Spinal cord (tissue), 10 donors: ENCODE measurements at places on chromosomes 4 and X. TPM values are rescaled to one million over a fixed set of nuclear protein-coding genes. Genes with fewer than 3 reads are reported as not detected.
A peak's percentile ranks its signal among the peaks of the same experiment; 100 is the strongest.

GRCh38 chr4:67328018-67328278 lies 217.4 kb downstream of the CENPC start:
- DNase-seq = no peak

- DNase-seq = no peak
Observed at GRCh38 chr4:169745291-169745690, 12.5 kb downstream of the HPF1 start.

DNA sequence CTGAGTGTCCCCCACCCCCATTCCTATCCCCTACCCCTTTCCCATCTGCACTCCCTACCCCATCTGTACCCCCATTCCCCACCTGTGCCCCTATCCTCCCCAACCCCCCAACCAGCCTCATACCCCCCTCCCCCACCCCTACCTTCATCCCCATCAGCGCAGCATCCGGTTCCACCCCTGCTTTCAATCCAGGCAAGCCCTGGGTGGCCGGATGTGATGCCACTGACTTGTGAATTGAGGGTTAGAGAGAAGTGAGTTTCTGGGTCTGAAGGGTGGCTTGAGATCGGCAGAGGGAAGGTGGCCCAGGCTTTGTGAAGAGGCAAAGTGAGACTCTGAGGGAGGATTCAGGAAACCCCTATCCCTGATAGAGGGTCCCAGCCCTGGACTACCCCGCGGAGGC lies 7.8 kb downstream of the MAGEA4 start:
- DNase-seq = no peak

- no peak for DNase-seq
Observed at GRCh38 chr4:90299373-90299772, 172.2 kb downstream of the CCSER1 start.

DNA sequence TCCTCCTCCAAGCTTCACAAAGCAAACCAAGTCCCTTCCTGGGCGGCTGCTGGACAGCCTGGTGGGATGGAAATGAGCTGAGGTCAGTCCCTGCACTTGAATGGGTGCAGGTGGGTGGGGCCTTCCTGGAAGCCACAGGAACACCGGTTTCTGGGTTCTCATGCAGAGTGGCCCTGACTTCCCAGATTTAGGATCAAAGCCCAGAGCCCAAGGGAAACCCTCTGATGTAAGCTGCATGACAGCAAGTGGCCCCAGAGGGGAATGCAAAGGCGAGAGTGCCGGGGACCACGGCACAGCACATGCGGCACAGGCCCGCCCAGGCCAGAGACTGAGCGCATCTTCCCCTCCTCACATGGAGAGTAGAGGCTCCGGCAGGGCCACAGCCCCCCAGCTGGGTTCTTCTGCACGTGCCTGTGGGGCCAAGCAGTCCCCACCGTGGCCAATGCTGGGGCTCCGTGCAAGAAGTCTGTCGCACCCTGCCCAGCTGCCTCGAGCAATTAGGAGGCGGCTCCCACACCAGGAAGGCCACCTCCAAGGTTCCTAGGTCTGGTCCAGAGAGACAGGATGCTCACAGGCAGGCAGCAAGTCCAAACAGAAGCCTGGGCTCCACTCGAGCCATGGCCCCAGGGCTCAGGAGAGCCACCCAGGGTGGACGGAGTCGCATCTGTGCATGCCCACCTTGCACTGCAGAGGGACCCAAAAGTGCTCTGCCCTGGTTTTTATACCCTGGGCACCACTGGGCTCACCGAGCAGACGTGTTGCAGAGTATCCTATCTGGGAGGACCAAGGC lies 83.0 kb downstream of the HTRA3 start:
- no peak for DNase-seq

The RHOXF2 gene
- total RNA-seq = not detected

- DNase-seq = peak; percentile 95
Observed at GRCh38 chr4:43132010-43132582, 239.6 kb downstream of the GRXCR1 start.

The STS gene
- 34.3 TPM for total RNA-seq

The MAGEB4 gene
- not detected for total RNA-seq

GRCh38 chrX:141701072-141701471 lies 2.5 kb upstream of the SPANXD start:
- DNase-seq = no peak

The CLIC2 gene
- 10.2 TPM for total RNA-seq

GRCh38 chr4:143360838-143361625 lies 24.4 kb downstream of the GAB1 start:
- DNase-seq = no peak

GRCh38 chr4:159725571-159725970 lies 622.7 kb downstream of the RAPGEF2 start:
- no peak for DNase-seq

- no peak for DNase-seq
Observed at GRCh38 chr4:186392017-186392416, 126.0 kb downstream of the F11 start.

DNA sequence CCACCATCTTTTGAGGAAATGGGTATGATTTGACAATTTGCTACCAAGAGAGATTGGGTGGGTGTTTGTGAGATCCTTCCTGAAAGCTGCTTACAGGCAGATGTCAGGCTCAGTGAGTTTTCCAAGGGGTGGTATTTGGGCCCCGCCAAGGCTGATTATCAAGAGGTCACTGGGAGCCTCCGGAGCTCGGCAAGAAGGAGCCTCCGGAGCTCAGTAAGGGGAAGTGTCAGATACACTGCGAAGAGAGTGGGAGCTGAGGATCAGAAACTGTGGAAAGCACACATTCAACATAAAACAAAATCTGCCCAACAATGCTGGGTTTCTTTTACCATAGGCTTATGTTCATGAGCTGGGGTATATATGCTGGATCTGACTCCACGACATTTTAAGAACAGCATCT lies 714 bp downstream of the RTL3 start:
- no peak for DNase-seq

DNA sequence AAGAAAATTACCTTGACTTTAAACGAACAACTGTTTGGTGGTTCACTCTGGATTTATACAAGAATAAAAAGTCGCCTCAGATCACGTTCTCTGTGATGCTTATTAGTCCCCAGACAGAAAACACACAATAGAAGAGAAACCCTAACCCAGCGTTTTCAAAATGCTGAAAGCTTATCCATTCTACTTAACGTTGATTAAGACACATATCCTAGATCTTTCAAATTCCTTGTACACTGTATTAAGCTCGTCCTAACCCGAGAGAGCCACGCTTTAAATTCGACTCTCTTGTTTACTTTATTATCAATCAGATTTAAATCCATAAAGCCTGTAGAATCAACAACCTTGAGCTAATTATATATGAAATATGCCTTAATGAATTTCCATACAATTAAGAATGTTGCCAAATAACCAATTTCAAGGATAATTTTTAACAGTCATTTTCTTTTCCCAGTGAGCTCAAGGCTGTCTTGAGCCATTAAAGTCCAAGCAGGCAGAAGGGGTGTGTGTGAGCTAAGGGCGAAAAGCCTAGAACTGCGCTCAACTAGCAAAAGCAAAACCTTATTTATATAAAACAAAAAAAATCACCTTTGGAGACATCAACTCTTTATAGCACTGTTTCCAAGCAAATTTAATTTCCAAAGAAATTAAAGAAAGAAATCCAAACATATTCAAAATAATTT lies 981 bp upstream of the PITX2 start:
- no peak for DNase-seq

DNA sequence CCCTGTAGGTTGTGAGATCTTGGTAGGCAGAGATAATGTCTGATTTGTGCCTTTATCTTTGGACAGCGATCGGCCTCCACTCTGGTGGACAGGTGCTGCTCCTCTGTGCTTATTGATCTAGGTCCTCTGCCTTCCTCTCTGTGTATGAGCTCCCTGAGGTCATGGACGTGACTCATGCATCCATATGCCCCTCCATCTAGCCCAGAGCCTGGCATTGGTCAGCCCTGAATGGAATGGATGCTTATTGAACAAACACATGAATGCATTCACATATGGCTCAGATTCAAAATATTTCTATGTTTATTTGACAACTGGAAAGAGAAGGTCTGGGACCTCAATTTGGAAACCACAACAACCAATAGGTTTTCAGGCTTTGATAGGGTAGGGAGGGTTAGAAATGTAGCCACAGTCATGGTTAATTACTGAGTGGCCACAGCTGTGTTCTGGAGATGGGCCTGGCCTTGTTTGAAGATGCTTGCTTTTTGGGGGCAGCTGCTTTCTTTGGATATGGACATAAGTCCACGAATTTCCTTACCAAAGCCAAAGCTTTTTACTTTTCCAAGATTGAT lies 76.2 kb downstream of the SEL1L3 start:
- DNase-seq = no peak

GRCh38 chr4:140099983-140100382 lies 54.0 kb downstream of the MAML3 start:
- DNase-seq = no peak

DNA sequence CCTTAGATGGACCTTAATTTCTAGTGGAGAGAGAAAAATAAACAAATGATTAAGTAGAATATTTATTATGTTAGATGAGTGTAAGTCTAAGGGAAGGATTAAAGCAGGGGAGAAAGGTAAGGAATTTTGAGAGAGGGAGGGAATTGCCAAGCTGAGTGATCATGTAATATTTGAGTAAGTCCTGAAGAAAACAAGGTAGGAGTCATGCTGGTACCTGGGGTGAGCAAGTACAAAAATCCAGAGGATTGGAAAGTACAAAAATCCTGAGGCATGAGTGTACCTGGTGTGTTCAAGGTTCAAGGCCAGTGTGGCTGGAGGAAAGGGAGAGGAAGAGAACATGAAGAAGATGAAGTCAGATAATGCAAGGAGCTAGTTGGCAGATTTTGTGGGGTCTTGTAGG lies 87.2 kb upstream of the MYOZ2 start:
- no peak for DNase-seq

DNA sequence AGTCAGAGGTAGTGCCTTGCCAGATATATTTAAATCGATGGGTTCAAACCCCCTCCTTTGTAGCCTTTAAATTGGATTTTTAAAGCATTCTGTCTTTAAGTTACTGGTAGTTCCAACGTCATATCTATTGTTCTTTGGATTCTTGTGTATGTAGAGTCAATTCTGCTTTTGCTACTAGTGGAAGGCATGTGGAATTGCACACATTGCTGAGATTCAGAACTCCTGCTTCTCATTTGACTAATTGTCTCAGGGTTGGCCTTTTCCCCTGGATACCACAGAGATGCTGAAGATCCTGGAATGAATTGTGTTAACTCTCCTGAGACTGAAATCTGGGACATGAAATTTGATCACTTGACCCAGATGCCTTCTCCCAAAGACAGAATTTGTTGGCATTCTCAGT lies 328.3 kb upstream of the RPS6KA3 start:
- DNase-seq = no peak

GRCh38 chr4:112939901-112940300 lies 109.6 kb upstream of the ANK2 start:
- DNase-seq = no peak

DNA sequence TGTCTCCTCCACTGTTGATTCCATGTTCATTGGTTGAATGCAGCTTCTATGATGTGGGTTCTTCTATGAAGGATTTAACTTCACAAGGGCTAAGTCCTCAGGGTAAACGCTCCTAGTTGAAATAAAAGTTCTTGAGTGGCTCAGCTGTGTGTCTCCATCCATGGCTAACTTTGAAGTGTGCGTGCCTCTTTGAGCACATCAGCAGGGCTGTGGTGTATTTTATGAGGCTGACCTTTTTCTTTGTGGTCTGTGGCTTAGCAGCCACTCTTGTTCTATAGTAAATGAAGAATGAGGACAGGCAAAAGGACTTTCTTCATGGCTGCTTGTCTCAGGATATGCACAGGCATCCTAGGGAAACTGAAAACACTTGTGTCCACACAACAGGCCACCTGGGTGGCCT lies 88.5 kb downstream of the KIT start:
- DNase-seq = no peak

DNA sequence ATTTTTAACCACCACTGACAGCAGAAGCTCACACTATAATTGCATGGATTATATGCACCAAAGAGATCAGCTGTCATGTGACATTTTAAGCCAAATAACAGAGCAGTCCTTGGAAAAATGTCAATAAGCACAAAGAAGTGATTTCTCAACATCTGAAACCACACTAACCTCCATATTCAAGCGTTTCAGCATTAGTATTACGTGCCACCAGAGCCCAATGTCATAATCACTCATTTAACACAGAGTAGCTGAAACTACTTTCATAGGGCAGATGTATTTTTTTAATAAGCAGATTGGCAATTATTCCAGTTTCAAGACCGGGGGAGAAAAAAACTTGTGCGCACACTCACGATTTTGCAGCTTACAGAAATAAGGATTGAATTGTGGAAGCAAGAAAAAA lies 76.6 kb downstream of the SH3KBP1 start:
- no peak for DNase-seq

DNA sequence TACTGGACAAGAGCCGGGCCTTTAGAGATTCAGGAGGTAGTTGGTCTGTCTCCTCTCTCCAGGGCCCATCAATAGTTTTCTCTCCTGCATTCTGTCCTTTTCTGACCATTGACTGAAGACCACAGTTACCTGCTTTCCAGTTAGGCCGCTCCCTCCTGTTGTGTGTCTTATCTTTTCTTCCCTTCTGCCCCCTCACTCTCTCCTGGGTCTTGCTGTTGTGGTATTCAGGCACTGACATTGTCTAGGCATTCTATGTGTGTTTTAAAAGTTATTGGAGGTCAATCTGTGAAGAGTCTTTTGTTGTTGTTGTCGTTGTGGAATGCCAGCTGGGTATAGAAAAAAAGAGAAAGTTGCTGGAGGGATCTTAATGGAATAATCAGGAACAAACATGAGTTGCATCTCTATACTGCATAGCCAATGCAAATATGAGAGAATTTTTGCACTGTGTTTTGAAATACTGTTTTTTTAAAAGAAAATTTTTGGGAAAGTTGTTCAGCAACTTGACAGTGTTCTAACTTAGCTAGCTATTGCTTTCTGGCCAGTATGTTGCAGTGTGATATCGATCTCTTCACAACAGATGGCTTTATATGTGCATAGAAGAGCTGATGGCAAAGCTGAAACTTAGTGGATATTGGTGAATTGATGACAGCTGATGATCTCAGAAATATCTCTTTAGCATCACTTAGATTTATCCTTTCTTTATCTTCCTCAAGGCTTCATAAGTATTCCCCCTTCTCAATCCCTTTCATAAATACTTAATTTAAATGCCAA lies 240.7 kb downstream of the C4orf33 start:
- DNase-seq = no peak

GRCh38 chr4:54067166-54067565 lies 2.8 kb upstream of the CHIC2 start:
- DNase-seq = no peak

DNA sequence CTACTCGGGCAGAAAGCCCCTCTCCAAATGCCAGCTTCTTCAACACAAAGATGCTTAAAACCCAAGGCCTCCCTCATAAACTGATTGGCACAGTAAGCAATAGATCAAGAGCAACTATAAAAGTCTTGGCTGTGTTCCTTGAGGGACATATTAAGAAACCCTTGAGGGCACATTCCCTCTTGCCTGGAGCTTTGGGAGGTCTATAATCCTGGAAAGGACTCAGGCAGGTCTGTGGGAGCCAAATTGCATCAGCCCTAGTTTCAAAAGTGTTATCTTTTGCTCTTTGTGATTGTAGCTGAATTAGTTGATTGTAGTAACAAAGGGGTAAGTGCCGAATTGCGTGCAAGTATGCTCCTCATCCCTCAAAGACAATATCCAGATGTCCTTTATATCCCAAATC lies 18.6 kb upstream of the SETD7 start:
- no peak for DNase-seq

- DNase-seq = no peak
Observed at GRCh38 chrX:41482154-41482850, 35.2 kb downstream of the NYX start.

GRCh38 chr4:15847746-15848145 lies 69.6 kb downstream of the CD38 start:
- DNase-seq = no peak
